ENCODE measurements at places on chromosomes 5 and 9. TPM values are rescaled to one million over a fixed set of nuclear protein-coding genes. Genes with fewer than 3 reads are reported as not detected.

GRCh38 chr5:178869577-178869976 is 9.8 kb downstream of the ZNF354B start:
- DNase-seq: no peak

DNA sequence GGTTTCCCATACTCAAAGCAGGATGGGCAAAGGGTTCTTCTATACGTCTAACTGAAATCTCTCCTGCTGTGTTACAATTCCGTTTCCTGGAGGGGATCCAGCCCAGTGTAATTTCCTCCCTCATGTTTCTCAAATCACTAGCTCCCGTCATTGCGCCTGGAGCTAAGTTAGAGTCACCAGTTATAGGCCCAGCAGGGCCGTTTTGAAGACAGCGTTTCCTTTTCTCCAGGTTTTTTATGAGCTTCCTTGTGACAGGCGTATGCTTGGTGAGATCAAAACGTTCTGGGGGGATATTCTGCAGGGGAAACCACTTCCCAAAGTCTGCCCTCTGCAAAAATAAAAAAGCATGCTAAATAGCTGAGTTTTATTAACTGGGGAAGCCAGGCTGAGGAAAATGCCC is 53.0 kb upstream of the WWC1 start:
- no peak for DNase-seq

GRCh38 chr9:132585954-132586829 is 3.8 kb downstream of the BARHL1 start:
- no peak for DNase-seq

DNA sequence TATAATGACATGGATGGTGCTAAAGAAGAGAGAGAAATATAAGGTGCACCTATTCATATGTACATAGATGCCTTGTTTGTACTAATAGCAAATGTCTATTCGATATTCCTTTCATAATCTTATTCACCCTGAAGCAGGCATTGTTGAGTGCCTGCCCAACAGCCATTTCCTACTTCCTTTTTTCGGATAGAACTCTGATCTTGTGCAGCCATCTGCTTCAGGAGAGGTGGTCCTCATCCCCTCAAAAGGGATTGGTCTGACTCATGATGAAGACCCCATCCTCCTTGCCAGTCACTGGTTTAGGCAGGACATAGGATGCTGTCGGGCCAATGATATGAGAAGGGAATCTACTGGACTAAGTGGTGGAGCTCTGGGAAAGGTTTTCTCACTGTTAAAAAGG is 8.4 kb upstream of the RANBP3L start:
- DNase-seq: no peak

DNA sequence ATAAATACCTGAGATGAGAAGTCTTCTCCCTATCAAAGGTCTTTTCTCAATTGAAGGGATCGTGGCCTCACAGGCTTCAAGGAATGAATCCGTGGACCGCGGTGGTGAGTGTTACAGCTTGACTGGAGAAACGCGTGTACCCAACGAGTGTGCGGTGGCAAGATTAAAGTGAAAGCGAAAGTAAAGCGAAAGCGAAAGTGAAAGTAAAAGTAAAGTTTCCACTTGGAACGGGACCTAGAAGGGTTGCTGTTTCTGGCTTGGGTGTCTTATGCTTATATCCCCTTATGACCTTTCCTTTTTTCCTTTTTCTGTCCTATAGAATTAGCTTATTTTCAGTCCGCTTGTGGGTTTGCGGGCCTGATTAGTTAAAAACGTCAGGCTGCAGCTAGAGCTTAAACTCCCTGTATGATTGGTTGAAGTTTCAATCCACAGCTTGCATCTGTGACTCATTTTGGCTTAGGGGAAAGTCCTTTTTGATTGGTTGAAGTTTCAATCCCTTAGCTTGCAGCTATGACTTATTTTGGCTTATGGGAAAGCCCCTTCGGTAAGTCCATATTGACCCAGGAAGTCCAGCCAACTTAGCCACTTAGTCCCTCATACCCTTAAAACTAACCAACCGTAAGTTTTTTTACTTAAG is 924.3 kb upstream of the CDH10 start:
- DNase-seq: no peak

GRCh38 chr9:107000218-107000617 is 137.3 kb downstream of the ZNF462 start:
- no peak for DNase-seq

GRCh38 chr5:31124651-31125305 is 68.7 kb upstream of the CDH6 start:
- DNase-seq: no peak

- DNase-seq: no peak
Measured at GRCh38 chr5:173301695-173302545, 26.3 kb downstream of the STC2 start.

DNA sequence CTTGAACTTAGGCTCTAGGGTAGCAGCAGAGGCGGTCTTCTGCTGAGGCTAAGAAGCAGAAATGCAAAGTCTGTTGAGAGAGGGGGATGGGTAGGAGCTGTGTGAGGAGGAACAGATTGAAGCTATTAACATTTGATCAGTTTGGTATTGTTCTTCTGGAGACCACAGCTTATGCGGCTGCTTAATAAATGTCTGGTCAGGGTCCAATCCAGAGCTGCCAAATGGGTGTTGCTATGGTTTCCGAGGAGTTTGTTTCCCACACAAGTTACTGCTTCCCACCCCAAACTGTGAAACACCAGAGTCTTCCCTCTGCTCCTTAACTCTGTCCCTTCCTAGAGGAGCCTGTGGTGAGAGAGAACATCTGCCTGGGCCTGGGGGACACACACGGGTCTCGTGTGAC is 142.2 kb upstream of the KLF4 start:
- no peak for DNase-seq

GRCh38 chr5:6755941-6756340 is 42.7 kb downstream of the TENT4A start:
- DNase-seq: no peak

DNA sequence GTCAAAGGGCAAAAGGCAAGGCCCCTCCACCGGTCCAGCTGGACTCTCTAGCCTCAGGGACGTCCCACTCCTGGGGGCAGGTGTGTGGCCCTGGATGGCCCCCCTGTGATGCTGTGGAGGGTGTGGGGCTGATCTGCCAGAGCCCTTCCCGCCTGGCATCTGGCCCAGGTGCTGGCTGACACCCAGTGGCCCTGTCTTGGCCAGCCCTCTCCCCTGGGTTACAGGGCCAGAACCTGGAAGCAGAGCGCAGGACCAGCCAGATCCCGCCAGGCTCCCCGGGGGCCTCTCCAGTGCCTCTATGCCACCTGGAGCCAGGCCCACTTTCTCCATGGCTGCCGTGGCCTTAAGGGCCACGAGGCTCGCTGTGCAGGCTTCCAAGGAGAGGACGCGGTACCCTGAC is 22.9 kb upstream of the SPATA31E1 start:
- DNase-seq: no peak

- DNase-seq: no peak
Measured at GRCh38 chr5:158140120-158140731, 281.3 kb upstream of the CLINT1 start.

GRCh38 chr5:6360323-6361072 is 17.8 kb downstream of the MED10 start:
- DNase-seq: no peak

DNA sequence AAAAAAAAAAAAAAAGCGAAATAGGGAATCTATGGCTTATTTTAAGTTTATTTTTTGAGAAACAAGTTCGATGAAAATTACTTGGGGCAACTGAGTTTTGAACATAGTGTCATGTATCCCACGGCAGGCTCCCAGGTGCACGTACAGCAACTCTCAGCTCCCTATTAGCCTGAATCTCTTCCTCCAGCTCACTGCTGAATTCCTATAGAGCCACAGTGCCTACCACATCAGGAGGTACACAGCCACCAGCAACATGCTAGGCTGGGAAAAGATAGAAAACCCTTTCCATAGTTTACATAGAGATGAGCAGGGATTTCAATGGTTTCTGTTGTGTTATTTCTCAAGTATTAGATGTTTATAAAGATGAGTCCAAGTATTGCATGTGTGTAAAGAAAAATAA is 115.9 kb upstream of the RGMB start:
- no peak for DNase-seq

DNA sequence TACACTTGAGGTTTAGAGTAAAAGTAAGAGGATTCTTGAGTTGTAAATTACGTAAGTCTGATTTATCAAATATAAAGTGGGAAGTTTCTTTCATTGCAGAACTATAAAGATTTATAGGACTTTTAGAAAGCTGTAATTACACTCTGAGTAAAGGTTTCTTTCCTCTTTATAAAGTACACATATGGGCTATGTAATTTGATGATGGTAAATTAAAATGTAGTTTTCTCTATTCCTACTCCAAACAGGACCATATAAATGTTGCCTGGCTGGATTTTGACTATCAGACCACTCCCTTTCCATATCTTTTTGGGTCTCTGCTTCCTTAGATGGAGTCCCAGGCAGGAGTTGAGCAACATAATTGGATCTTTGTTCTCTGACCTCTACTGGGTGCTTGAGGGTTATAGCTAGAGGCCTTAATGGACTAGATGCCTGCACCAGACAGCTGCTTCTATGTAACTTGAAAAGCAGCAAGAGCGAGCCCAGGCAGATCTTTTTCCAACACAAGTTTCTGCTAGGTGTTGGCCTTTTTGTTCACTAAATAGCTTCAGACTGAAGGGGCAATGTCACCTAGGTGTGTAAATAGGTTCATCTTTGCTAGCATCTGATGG is 11.4 kb upstream of the TEX48 start:
- DNase-seq: no peak

- peak; percentile 98 for DNase-seq
Measured at GRCh38 chr5:96408210-96408777, 24.8 kb downstream of the PCSK1 start.

- DNase-seq: peak; percentile 86
Measured at GRCh38 chr5:142529626-142530278, 156.1 kb downstream of the FGF1 start.

DNA sequence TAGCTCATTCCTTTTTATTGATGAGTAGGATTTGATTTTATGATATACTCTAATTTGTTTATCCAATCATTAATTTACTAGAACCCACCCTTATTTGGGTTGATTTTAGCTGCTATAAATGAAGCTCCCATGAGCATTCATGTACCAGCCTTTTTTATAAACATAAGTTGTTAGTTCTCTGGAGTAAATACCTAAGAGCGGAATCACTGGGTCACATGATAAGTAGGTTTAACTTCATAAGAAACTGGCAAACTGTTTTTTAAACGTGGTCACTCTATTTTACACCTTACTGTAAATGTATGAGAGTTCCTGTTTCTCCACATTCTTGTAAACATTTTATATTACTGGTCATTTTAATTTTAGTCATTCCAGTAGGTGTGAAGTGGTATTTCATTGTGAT is 364.6 kb downstream of the NPR3 start:
- no peak for DNase-seq

ABO gene
- not detected for total RNA-seq

AFAP1L1 gene
- 4.8 TPM for total RNA-seq

FGF18 gene
- not detected for total RNA-seq

PCDHB5 gene
- 1.7 TPM for total RNA-seq

OSMR gene
- 86.1 TPM for total RNA-seq

ARID3C gene
- not detected for total RNA-seq

All from MCF 10A (cell line).